Articular chondrocyte of knee joint (primary cell): ENCODE measurements at places on chromosomes 12 and 14. TPM values are rescaled to one million over a fixed set of nuclear protein-coding genes. Genes with fewer than 3 reads are reported as not detected.

The KRT4 gene
- total RNA-seq, result 0.39 and 0.43 TPM in 2 replicates

The MTERF2 gene
- 5.7 and 7.1 TPM in 2 replicates for total RNA-seq

The TAS2R50 gene
- total RNA-seq, result 5.7 and 7.8 TPM in 2 replicates

The SDR9C7 gene
- not detected in 2 replicates for total RNA-seq

The KCNC2 gene
- total RNA-seq, result not detected in 2 replicates

The CFAP73 gene
- not detected in 2 replicates for total RNA-seq

The CACNA2D4 gene
- total RNA-seq, result 0.78 and 1.2 TPM in 2 replicates

The WNK1 gene
- total RNA-seq, result 127 and 142 TPM in 2 replicates

The REP15 gene
- total RNA-seq, result 6.5 and 9.5 TPM in 2 replicates

The TAS2R14 gene
- total RNA-seq, result 8.0 and 9.1 TPM in 2 replicates

The HIF1A gene
- 556 and 817 TPM in 2 replicates for total RNA-seq

The TSPAN8 gene
- 0.65 TPM in 2 replicates for total RNA-seq

The KRR1 gene
- total RNA-seq, result 44.3 and 58.5 TPM in 2 replicates

The ST8SIA1 gene
- 10.1 and 17.4 TPM in 2 replicates for total RNA-seq

The BICDL1 gene
- not detected in 2 replicates for total RNA-seq

The INTS13 gene
- 28.9 and 39.6 TPM in 2 replicates for total RNA-seq

The PLEKHG7 gene
- total RNA-seq, result not detected in 2 replicates

The SCNN1A gene
- 1.4 and 1.6 TPM in 2 replicates for total RNA-seq

The CAPRIN2 gene
- 27.7 and 32.5 TPM in 2 replicates for total RNA-seq

The DRAM1 gene
- 171 and 195 TPM in 2 replicates for total RNA-seq

The MLH3 gene
- total RNA-seq, result 34.9 and 38.8 TPM in 2 replicates

The MGP gene
- 63.6 and 73.9 TPM in 2 replicates for total RNA-seq

The SYNDIG1L gene
- total RNA-seq, result under 0.01 TPM in 1 of 2 replicates, not detected in the other

The AQP6 gene
- total RNA-seq, result not detected in 2 replicates

The CCDC88C gene
- under 0.01 and 0.43 TPM in 2 replicates for total RNA-seq

The ASIC1 gene
- 3.6 and 3.7 TPM in 2 replicates for total RNA-seq

The SERPINA6 gene
- not detected in 2 replicates for total RNA-seq

The SLC22A17 gene
- total RNA-seq, result 17.1 and 18.3 TPM in 2 replicates

The DACT1 gene
- 4.1 and 6.7 TPM in 2 replicates for total RNA-seq

The NEMP1 gene
- 8.5 and 15.5 TPM in 2 replicates for total RNA-seq

The PLA2G1B gene
- total RNA-seq, result not detected in 2 replicates

The AQP2 gene
- total RNA-seq, result not detected in 2 replicates

The KLRD1 gene
- 0.65 and 1.2 TPM in 2 replicates for total RNA-seq

The DAO gene
- total RNA-seq, result not detected in 2 replicates

The FKBP11 gene
- total RNA-seq, result 17.4 and 31.5 TPM in 2 replicates

The COA8 gene
- 27.6 and 33.3 TPM in 2 replicates for total RNA-seq

The NCOR2 gene
- 65.0 and 68.3 TPM in 2 replicates for total RNA-seq

The CLEC1B gene
- not detected in 2 replicates for total RNA-seq

The TMCC3 gene
- under 0.01 and 0.11 TPM in 2 replicates for total RNA-seq

The TMEM63C gene
- total RNA-seq, result not detected in 2 replicates

The IQSEC3 gene
- total RNA-seq, result 0.65 TPM in 2 replicates

The GAS2L3 gene
- total RNA-seq, result 24.2 and 29.2 TPM in 2 replicates
